ENCODE measurements at places on chromosomes 5 and 9. TPM values are rescaled to one million over a fixed set of nuclear protein-coding genes. Genes with fewer than 3 reads are reported as not detected.

Gene S1PR3
- total RNA-seq, result 3.3 TPM

Gene CDH18
- 0.36 TPM for total RNA-seq

Gene CXCL14
- not detected for total RNA-seq

Gene UBE2QL1
- 0.29 TPM for total RNA-seq

Gene CTXN3
- not detected for total RNA-seq

Gene SLC4A9
- not detected for total RNA-seq

Gene SAXO1
- total RNA-seq, result under 0.01 TPM

Gene MAN1B1
- 103 TPM for total RNA-seq

Gene ZNF367
- 2.1 TPM for total RNA-seq

Gene ZNF483
- 5.9 TPM for total RNA-seq

Gene PCDHB4
- 1.2 TPM for total RNA-seq

Gene TMEM215
- not detected for total RNA-seq

Gene PLAC8L1
- not detected for total RNA-seq

Gene CNTLN
- 17.7 TPM for total RNA-seq

DNA sequence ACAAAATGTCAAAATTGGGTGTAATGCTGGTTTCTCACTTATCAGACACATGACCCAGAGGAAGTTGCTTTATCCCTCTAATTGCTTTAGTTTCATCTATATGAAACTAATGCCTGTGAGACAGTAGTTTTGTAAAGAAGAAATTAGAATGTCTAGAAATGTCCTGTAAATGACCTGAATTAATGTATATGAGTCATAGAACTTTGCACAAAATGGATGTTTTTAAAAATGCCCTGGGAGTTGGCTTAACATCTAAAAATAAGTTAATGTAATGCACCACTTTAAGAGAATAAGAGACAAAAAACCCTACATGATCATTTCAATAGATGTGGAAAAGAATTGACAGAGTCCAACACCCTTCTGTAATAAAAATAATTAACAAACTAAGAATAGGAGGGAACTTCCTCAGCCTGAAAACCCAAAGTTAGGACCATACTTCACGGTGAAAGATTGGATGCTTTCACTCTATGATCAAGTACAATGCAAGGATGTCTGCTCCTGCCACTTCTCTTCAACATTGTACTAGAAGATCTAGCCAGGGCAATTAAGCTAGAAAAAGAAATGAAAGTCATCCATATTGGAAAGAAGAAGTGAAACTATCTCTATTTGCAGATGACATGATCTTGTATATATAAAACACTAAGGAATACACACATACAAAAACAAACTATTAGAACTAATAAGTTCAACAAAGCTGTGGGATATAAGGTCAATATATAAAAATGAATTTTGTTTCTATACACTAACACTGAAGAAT, 117.9 kb downstream of the MELK start:
- no peak for DNase-seq

DNA sequence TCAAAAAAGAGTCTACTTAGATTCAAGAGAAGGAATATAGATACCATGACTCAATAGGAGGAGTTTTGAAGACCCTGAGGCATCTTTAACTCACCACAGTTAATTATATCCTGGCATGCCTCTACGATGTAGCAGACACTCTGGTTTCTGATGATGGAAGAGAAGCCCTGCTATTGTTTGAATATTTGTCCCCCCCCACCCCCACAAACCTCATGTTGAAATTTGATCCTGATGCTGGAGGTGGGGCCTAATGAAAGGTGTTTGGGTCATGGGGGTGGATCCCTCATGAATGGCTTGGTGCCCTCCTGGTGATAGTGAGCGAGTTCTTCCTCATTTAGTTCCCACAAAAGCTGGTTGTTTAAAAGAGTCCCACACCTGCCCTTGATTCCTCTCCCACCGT, 147.9 kb upstream of the TBCA start:
- no peak for DNase-seq

GRCh38 chr9:34379334-34380033, 2.8 kb upstream of the MYORG start:
- DNase-seq, result peak; percentile 98

DNA sequence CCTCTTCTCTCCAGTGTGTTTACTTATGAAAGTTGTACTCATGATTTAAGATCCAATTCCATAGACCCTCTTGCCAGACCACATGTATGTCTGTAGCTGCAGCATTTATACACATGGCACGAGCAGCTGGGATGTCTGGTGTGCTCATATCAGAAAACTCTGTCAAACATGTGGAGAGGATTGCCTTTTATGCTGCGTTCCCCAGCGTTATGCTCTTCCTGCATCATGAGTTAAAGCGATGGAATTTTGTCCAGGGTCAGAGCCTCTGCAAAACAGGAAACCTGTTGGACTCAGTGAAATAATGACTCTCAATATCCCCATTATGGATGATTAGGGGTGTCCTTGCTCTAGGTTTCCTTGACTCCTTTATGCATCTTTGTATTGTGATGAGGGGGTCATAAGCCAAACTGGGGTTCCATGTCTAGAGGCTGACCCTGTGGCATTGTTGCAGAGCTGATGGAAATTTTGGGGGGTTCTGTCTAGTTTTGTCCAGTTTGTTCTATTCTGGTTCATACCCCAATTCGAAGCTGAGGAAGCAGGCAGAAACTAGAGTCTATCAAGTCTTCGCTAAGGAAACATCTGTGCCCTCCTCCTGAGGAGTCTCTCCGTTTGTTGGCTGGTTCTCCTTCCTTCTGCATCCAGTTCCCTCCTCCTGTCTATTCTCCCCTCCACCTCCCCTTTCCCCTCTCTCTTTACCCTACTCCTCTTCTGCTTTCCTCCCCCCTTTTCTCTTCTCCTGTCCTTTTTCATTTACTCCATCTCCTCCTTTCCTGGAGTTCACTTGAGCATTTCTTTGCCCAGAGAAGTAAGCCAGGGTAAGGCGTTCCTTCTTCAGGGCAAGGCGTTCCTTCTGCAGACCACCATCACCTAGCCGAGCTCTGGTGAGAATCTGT, 252.8 kb downstream of the MAST4 start:
- DNase-seq, result no peak

DNA sequence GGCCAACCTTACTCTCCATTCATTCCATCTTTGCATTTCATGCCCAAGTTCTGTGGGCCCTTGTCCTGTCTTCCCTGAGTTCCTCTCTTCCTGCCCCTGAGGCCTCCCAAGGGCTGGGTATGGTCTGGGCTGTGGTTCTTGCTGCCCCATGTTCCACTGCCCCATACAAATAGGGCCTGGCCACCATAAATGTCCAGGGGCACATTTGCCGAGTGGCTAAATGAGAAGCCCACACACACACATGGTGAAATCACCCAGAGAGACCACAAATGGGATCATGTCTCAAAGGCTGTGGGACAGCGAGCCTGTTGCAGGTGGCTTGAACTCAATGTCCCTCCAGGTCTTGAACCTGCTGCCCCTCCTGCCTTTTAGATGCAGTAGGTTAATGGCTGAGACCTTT, 1.2 kb downstream of the TIFAB start:
- no peak for DNase-seq

- no peak for DNase-seq
Measured at GRCh38 chr5:75040973-75041372, 11.4 kb downstream of the GCNT4 start.

DNA sequence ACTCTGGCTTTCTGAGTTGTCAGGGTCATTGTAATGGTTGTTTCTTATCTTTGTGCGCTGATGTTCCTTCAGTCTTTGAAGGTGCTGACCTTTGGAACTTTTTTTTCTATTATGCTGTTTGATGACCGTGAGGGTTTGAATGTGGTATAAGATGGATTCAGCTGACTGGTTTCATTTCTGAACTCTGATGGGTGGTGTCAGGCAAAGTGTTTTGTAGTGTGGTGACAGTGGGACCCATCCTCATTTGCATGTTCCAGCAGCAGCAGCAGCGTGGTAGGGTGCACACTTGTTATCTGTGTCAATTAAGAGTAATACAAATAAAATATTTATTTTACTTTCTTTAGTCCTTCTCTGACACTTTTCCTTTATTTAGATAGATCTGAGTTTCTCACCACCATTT, 227.7 kb upstream of the PRR16 start:
- no peak for DNase-seq

DNA sequence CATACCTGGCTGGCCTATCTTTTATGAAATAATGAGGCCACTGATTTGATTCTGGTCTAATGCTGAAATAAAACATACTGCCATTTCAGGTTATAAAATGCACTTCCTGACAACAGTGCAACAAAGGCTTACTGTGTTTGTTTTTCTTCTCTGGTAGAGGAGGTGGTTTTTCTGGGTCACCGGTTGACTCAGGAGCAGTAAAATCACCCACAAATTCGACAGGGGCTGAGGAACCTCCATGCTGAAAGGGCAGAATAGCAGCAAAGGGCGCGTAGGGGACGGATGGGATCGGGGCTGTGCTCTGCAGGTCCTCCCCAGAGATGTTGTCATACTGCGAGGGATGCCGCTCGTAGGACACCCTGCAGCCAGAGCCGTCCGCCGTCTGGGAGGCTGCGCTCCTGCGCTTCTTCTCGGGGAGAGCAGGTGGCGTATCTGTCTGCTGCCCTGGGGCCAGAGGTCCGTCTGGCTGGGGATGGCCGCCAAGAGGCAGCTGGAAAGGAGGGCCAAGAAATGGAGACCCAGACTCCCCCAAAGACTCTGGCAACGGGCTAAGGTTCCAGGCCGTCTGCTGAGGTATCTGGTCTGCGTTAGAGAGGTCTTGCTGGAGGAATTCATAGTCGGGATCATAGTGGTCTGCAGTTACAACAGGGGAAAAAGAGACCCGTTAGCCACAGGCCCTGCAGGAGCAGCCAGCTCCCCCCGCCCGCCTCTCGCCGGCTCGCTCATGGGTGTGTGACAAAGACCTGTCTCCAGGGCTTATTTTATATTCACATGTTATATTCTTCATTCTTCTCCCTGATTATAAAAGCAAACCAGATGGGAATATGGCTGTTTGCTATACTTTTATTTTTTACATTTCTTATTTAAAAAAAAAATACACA, 80.7 kb downstream of the PRRT1B start:
- peak; percentile 66 for DNase-seq

GRCh38 chr9:69569738-69570451, 102.3 kb downstream of the APBA1 start:
- DNase-seq, result no peak

GRCh38 chr5:9852671-9853070, 222.5 kb upstream of the TAS2R1 start:
- no peak for DNase-seq

DNA sequence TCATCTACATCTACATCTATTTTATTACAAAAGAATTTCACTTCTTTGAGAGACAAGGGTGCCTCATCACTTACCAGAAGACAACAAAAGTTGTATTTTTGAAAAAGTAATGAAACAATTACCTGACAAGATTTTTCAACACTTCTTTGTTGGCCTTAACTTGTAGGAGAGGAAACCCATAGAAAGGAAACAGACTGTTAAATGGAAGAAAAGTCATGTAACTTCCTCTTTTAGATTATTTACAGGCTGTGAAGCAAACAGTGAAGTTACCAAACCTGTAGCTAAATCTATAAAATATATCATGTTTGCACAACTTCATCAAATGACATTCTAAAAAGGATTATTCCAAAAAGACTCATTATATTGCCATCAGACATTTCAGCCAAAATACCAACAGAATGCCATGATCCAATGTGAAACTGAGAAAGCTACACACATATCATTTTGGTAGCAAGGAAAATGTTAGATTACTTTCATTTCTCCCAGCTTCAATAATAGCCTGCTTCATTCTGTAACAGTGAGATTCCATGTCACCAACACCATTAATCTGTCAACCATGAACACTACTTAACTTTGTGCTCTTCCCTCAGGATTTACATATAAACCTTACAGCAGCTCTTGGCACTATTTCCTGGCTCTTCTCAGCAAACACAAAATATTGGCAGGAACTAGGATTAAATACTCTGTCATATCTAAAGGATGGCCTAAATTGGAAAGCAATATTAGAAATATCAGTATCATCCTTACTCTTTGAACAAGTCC, 122.5 kb downstream of the MCTP1 start:
- DNase-seq, result no peak

DNA sequence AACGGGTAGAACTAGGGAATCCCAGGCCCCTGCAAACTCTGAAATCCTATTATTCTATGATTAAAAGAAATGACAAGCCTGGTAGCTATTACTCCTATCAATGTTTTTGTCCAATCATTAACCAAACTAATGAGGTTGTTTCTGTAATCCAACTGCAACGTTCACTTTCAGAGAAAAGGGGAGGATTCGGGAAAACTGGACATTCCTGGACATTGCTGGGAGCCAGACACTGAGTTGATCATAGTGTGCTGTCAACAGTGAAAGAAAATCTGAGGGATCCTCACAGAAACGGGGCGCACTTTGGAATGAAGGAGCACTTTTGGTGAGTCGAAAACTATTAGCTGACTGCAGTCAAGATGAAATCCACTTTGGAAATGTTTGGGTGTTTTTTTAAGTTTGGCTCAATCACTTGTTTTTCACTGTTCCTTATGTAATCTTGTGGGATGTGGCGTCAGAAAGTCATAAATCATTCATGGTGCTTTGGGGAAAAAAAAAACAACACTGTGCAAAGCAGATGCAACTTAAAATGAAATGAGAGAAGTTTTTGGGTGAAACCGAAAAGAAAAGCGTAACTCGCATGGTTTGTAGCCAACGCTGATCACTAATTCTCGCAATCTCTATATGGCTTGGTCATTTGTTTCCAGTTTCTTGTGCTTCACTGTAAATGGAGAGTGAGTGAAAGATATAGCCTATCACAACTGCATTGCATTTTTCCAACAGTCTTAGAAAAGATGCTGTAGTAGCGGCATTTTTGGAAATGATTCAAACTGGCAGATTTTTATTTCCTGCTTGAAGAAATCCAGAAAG, 51.2 kb upstream of the ADRA1B start:
- no peak for DNase-seq

DNA sequence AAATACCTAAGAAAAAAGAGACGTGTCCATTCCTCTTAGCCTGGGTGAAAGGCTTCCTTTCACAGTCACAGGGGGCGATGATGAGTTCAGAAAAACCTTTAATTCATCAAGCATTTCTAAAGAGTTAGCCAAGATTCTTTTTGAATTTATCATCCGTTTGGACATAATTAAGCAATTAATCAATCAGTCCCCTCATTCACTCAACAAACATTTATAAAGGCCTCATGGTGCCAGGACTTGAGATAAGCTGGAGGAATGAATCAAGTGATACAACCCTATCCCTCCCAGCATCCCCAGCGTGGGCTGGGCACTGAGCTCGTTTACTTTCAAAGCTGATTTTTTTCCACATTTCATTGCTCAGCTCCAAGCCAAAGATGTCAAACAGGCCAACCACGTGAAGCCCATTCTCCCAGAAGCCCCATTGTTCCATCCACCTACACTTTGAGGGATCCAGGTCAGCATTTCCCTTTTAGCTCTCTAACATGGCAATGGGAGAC, 140.5 kb downstream of the SLIT3 start:
- DNase-seq, result peak; percentile 83
